ENCODE measurements at places on chromosomes 1 and 21. TPM values are rescaled to one million over a fixed set of nuclear protein-coding genes. Genes with fewer than 3 reads are reported as not detected.

BRINP3 gene
- 117 TPM for total RNA-seq

LCE3D gene
- total RNA-seq, result not detected

TMOD4 gene
- not detected for total RNA-seq

ANGPTL3 gene
- not detected for total RNA-seq

TPTE gene
- not detected for total RNA-seq

RIPPLY3 gene
- total RNA-seq, result 0.23 TPM

KCNK2 gene
- 34.8 TPM for total RNA-seq

NKAIN1 gene
- total RNA-seq, result 29.5 TPM
